ENCODE measurements at places on chromosomes 4 and X. TPM values are rescaled to one million over a fixed set of nuclear protein-coding genes. Genes with fewer than 3 reads are reported as not detected.

The POF1B gene
- 28.6 TPM for total RNA-seq

The STIM2 gene
- total RNA-seq = 28.5 TPM

The SPACA5 gene
- total RNA-seq = not detected

DNA sequence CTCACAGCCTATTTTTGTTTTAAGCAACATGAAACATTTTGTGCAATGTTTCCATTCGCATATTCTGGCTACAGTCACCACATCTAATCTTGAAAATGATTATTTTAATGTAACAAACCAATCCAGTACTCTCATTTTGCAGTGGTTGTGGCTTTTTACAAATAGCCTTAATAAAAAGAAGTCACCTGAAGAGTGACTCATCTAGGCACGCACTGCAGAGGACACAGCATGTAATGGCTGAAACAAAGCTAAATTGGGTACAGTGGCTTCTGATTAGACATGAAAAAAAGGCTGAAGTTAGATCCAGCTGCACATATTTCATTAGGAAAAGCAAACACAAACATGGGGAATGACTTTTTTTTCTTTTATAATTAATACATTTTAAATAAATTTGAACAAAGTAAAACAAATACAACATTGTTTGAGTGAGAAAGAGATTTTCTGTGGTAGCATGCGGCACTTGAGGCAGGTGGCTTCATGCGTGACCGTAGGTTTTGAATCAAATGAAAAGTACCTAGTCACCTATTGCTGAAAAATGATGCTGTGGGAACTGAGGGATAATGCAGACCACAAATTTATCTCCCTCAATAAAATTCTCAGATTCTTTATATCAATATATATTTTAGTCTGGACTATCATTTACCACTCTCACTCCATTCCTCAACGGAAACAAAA, 240.8 kb upstream of the DDX53 start:
- no peak for DNase-seq

The ASB5 gene
- not detected for total RNA-seq

DNA sequence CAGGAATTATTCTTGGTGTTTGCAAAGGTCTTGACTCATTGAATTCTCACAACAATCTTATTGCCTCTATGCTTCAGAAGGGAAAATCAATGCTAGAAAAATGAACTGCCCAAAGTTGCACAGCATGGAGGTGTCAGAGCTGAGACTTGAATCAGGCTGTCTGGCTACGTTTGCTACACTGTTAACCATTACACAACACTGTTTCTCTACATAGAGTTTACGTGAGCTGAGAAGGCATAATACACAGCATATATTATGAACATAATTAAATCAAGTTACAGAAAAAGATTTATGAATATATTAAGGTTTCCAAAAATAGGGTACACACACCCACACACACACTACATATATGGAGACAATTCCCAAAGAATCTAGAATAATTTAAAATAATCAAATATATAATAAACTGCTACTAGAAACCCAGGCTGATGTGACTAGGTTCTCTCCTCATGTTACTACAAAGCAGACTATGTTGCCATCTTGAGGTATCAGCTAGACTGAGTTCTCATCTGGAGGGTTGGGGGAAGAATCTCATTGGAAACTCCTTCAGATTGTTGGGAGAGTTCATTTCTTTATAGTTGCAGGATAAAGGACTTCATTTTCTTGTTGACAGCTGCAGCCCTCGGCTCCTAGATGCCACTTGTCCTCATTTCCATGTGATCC, 1270.5 kb downstream of the ARAP2 start:
- DNase-seq = no peak

DNA sequence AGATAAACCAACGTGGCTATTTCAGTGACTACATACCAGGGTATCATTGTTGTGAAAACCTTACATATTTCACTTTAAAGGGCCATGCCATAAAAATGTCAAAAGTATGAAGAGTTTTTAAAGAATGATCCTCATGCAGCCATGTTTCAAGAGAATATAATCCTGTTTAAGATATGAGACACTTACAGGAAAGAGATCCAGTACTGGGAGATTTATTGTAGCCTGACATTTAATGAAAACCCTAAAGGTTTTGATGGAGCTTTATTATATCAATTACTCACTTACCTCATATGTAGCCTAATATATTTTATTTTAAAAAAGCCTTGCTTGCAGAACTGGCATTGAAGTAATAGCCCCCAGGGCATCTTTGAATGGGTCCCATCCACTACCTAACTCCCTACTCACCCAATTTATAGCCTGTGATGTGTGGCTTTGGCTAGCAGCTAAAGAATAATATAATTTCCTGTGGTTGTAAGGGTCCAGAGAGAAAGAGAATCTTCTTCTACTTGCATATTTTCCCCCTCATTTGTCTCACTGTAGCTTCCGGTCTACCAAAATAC, 7.7 kb upstream of the GABRG1 start:
- DNase-seq = no peak

DNA sequence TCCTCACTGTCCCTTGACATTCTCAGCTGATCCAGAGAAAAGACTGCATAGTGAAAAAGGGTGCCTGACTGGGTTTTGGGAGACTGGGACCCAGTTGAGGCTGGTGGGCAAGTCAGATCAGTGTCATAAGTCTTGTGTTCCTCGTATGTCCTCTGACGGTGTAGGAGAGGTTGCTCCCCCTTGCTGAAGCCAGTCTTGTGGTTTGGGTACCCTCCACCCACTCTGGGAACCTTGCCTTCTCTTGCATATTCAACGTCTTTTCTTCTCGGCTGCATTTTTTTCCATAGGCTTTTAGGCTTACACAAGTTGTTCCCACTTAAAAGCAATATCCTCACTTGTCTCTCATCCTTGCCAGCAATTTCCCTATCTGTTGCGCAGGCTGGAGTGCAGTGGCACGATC, 211.9 kb downstream of the PTTG2 start:
- DNase-seq = no peak

The CAPN6 gene
- 5.2 TPM for total RNA-seq

The CT45A2 gene
- not detected for total RNA-seq

The ADH1B gene
- total RNA-seq = 0.30 TPM

DNA sequence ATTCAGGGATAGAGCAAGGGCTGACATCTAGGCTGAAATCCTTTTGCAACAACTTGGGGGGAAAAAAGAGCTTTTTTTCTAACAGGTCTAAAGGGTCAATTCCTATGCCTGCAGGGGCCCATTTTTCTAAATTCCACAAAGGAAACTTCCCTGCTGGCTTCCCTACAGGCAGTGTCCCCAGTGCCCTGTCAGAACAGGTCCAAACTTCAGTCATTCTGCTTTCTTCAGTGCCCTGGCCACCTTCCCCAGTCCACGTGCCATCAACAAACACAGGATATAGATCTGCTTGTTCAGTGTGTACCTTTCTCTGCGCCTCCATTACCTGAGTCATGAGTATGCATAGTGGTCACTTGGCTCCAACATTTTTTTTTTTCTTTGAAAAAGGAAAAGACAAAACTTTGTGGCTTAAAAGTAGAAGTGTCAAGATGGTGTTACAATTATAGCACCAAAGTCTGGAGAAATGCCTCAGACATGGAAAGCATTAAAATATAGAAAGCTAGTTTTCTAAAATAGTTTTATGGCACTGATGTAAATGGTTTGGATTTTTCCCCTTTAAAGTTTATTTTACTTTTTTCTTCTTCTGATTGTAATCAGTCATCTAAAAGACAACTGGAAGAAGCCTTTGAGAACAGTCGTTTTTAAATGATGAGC, 84.0 kb upstream of the JADE1 start:
- no peak for DNase-seq

The MAGED4 gene
- not detected for total RNA-seq

GRCh38 chr4:74397748-74398426, 32.9 kb downstream of the EREG start:
- no peak for DNase-seq

GRCh38 chr4:163367651-163368050, 24.0 kb downstream of the NPY5R start:
- DNase-seq = no peak

- DNase-seq = no peak
These were observed 51.4 kb downstream of the RAB40A start for GRCh38 chrX:103467887-103468286.

GRCh38 chr4:149997881-149998421, 80.3 kb upstream of the DCLK2 start:
- DNase-seq = no peak

The ACOT9 gene
- 35.1 TPM for total RNA-seq

The SPANXB1 gene
- total RNA-seq = not detected

The IQSEC2 gene
- total RNA-seq = 1.8 TPM

DNA sequence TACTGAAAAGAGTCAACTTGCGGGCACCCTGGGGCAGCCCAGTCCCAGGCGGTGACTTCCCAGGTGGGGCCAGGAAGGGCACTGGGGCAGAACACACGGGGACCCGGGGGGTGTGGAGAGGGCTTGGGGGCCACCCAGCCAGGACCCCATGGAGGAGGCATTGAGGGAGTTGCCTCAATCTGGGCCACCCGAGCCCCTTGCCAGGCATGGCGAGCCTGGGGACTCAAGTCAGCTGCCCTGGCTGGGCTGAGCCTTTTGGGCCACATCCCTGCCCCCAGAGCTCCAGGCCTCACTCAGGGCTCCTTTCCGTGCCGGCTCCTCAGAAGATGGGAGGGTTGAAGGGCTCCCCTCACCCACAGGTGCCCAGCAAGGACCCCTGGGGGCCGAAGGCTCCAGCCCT, 6.6 kb upstream of the CPLX1 start:
- DNase-seq = no peak

DNA sequence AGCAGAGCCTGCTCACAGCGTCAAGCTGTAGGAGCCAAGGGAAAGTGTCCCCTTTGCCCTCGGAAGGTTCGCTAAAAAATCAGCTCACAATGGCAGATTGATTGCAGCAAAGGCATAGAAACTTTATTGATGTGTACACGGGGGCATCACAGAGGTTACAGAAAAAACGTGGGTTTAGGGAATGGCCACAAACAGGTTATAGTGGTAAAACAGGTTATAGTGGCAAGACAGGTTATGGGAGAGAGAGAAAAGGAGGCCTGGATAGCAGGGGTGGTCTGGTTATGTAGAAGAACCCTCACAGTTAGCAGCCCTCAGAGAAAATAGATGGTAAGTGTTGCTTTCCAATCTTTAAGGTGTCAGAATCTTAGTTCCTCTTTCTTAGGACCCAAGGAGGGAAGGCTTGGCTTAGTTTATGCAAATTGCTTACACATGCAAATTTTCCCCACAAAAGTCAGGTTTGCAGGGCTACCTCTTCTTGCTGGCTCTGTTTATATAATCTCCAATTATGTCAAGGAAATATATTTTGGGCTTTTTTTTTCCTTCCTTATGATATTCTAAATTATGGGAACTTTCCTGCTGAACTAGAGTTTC, 113.7 kb downstream of the BMP15 start:
- DNase-seq = peak; percentile 16

The IGFBP7 gene
- total RNA-seq = 40.4 TPM

The AKAP17A gene
- total RNA-seq = 39.9 TPM

The LGI2 gene
- 8.3 TPM for total RNA-seq

DNA sequence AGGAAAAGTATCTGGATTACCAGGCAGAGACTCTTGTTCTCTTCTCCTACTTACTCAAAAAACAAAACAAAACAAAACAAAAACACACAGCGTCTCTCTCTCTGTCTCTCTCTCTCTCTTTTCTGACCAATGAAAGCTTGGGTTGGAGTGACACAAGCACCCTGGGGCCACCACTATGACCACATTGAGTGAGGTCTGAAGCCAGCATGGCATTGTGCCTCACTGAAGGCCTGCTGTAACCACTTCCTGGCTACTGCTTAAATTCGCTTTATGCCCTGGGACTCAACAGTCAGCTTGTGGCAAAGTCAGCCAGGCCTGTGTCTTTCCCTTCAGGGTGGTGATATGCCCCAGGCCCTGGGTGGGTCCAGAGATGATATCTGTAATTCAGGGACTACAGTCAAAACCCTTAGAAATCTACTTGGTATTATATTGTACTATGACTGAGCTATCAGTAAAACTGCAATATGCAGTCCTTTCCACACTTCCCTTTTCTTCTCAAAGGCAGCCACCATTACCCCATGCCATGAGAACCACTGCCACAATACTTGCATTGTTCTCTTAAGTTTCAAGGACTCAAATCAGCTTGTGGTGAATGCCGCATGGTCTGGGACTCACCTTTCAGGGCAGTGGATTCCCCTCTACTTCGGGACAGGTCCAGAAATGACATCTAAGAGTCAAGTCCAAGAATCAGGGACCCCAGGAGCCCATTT, 606.8 kb upstream of the KLHL4 start:
- no peak for DNase-seq

The HSFX4 gene
- total RNA-seq = not detected

DNA sequence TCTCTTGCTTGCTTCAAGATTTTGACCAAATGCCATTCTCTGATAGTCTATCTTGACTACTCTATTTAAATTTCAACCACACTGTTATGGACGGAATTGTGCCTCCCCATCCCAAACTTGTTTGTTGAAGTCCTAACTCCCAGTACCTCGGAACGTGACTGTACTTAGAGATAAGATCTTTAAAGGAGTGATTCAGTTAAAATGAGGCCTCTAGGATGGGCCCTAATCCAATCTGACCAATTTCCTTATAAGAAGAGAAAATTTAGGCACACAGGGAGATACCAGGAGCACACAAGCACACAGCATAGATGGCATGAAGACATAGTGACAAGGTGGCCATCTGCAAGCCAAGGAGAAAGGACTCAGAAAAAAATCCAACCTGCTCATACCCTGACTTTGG, 269.9 kb downstream of the KCNIP4 start:
- no peak for DNase-seq

The FAM241A gene
- 1.1 TPM for total RNA-seq

GRCh38 chr4:83604321-83604720, 68.4 kb downstream of the GPAT3 start:
- no peak for DNase-seq

The FIP1L1 gene
- 62.5 TPM for total RNA-seq

DNA sequence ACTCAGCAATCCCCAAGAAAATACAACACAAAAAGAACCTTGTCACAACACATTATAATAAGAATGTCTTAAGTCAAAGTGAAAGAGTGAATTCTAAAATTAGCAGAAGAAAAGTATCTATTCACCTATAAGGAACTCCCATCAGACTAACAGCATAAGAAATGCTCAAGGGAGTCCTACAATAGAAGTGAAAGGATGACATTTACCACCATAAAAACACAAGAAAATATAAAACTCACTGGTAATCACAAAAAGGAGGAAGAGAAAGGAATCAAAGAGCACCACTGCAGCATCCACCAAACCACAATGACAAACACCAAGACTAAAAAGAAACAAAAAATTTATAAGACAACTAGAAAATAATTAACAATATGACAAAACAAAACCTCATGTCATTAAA, 257.0 kb upstream of the AGTR2 start:
- no peak for DNase-seq

The SUPT20HL1 gene
- total RNA-seq = not detected

DNA sequence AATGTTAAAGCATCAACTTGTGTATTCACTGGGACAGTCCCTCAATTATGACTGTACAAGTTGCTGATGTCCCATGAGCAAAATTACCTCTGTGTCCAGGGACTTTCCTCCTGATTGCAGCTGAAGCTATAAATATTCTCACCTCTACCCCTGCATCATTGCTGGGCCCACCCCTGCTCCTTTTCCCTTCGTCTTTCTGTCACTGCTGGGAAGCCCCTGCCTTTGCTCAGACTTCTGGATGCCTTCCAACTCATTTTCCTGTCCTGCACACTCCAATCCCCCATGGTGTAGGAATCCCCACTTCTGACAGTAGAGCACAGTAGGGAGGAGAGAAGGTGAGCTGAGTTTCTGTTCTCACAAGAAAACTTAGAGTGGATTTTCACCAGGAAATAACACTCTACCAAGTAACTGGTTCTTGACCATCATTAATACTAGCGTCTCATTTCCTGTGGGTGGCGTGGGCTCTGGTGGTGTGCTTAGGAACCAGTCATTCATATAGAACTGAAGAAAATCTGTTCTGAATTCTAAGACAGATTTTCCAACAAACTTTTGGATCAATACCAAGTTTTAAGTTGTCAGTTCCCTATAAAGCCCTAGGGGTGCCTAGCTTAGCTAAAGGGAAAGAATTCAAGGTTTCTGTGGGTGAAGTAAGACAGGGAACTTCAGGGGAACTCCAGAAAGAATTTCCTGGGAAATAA, 136.2 kb upstream of the MED14 start:
- no peak for DNase-seq
